Right renal cortex interstitium (tissue), 3 donors: ENCODE measurements at places on chromosomes 7 and 10. TPM values are rescaled to one million over a fixed set of nuclear protein-coding genes. Genes with fewer than 3 reads are reported as not detected.

STOX1 gene
- polyA plus RNA-seq, result 11.7 TPM

MSMB gene
- polyA plus RNA-seq, result not detected

MRPL43 gene
- polyA plus RNA-seq, result 95.2 TPM

CLDN3 gene
- polyA plus RNA-seq, result 32.9 TPM

GBX1 gene
- 0.14 TPM for polyA plus RNA-seq

WBP1L gene
- polyA plus RNA-seq, result 44.3 TPM

KIN gene
- 23.6 TPM for polyA plus RNA-seq

PNLIP gene
- not detected for polyA plus RNA-seq

SLC29A3 gene
- 7.3 TPM for polyA plus RNA-seq

CEP41 gene
- 27.2 TPM for polyA plus RNA-seq

SPDYE8 gene
- 0.33 TPM for polyA plus RNA-seq

FAM171A1 gene
- polyA plus RNA-seq, result 90.9 TPM

HECW1 gene
- polyA plus RNA-seq, result 7.9 TPM

C10orf143 gene
- 7.5 TPM for polyA plus RNA-seq

TMEM229A gene
- polyA plus RNA-seq, result 0.16 TPM

ZNF680 gene
- 19.4 TPM for polyA plus RNA-seq

CRTAC1 gene
- 42.2 TPM for polyA plus RNA-seq

NEBL gene
- polyA plus RNA-seq, result 89.8 TPM

RPEL1 gene
- 0.11 TPM for polyA plus RNA-seq

GATA3 gene
- polyA plus RNA-seq, result 76.3 TPM

NAT16 gene
- polyA plus RNA-seq, result not detected
